Endothelial cell (in vitro differentiated cells): ENCODE measurements at places on chromosomes 5 and 9. TPM values are rescaled to one million over a fixed set of nuclear protein-coding genes. Genes with fewer than 3 reads are reported as not detected.

The GCNT4 gene
- total RNA-seq = 0.54 TPM

The ZNF618 gene
- 35.0 TPM for total RNA-seq

The TEK gene
- total RNA-seq = 448 TPM

The SLC36A3 gene
- not detected for total RNA-seq

The RNF44 gene
- 103 TPM for total RNA-seq

The DELE1 gene
- total RNA-seq = 115 TPM

The ANGPTL2 gene
- total RNA-seq = 5.7 TPM

The KLHL3 gene
- 200 TPM for total RNA-seq
